Glomerular endothelial cell (primary cell): ENCODE measurements at places on chromosomes 12 and 14.

GRCh38 chr12:93497456-93497855 is 30.1 kb downstream of the MRPL42 start:
- DNase-seq, result no peak

- DNase-seq, result peak; percentile 5
Measured at GRCh38 chr12:13661005-13661887, 320.2 kb downstream of the GRIN2B start.

- DNase-seq, result no peak
Measured at GRCh38 chr12:9032202-9032964, 43.0 kb downstream of the KLRG1 start.

- no peak for DNase-seq
Measured at GRCh38 chr12:132417741-132418140, 72.2 kb upstream of the FBRSL1 start.

DNA sequence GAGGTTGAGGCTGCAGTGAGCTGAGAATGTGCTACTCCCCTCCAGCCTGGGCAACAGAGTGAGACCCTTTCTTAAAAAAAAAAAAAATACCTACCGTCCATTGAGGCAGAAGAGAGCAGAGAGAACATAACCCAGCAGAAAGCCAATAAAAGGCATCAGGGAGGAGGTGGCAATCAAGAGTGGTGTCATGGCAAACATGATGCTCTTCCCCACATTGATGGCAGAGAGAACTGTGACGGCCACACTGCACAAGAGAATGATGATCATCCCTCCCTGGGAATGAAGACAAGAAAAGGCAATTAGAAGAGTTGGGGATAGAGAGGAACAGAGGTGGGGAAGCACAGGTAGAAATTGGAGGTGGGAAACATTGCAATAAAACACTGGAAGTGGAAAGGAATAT is 12.1 kb downstream of the SRSF5 start:
- DNase-seq, result no peak

DNA sequence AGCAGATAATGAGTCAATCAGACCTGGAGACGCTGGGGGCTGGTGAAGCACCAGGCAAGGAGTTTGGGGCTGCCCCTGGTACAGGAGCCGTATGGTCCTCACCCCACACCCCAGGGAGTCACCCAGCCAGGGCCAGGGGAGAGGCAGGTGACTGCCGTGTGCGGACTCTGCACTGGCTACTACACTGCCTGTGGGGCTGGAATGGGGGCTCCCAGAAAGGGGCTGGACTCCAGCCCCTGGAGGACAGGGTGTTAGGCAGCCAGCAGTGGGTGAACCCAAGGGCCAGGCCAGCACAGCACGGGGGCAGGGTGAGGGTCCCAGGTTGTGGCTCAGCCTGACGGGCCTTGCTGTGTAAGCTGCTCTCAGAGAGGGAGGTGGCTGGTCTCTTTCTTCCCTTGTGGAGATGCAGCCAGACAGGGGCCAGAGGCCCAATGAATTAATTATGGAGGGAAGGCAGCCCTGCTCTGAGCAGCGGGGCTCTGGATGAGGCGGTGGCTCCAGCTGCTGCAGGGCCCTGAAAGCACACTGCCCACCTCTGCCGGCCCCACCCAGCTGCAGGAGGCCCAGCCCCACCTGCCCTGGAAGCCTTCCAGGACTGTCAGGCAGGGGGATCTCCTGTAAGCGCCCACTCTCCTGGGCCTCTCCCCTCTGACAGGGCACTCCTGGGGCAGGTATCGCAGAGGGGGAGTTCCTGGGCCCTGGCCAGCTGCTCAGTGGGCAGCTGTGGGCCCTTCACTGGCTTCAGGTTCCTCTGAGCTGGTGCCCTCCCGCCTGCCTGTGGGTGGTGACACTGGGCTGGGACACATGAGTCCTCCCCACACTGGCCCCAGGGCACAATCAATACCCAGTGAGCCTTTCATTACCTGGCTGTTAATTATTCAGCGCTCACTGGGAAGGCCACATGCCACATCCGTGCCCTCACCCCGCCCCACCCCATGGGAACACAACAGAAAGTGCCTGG is 142.5 kb upstream of the C14orf180 start:
- no peak for DNase-seq

GRCh38 chr14:99039331-99040041 is 232.5 kb downstream of the BCL11B start:
- DNase-seq, result no peak

DNA sequence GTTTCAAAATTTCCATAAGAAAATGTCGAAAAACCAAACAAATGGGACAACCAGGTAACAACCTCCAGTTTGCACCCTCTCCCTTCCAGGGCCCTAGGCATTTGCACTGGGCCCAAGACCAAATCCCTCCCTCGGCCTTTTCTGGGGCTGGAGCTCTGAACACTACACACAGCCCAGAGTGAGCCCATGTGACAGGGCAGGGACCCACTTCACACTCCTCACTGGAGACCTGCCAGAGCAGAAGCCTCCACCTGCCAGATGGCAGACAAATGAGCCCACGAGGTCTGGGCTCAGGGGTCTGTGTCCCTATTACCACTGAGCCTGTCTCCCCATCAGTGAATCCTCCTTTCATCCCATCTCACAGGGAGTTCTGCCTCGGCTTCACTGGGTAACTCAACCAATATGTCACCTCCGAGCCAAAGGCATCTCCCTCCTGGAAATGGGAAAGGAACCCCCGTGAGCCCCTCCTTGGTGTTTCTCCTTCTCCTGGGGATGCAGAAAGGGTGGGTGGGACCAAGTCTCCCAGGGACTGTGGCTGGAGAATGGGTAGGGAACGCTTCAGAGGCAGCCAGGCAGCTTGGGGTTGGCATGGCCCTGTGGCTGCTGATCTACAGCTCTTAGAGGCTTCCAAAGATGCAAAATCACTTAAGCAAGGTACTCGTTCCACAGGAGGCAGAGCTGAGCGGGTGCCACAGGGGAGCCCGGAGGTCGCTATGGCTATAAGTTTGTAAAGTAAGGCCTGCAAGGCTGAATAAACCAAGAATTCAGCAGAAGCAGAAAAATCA is 10.6 kb downstream of the VWF start:
- DNase-seq, result no peak

- no peak for DNase-seq
Measured at GRCh38 chr12:58029260-58029659, 87.9 kb downstream of the ATP23 start.

GRCh38 chr14:52547526-52547925 is 4.8 kb downstream of the TXNDC16 start:
- no peak for DNase-seq

GRCh38 chr12:111643427-111643826 is 42.3 kb downstream of the BRAP start:
- no peak for DNase-seq

GRCh38 chr12:120650233-120650690 is 9.8 kb downstream of the CABP1 start:
- no peak for DNase-seq

DNA sequence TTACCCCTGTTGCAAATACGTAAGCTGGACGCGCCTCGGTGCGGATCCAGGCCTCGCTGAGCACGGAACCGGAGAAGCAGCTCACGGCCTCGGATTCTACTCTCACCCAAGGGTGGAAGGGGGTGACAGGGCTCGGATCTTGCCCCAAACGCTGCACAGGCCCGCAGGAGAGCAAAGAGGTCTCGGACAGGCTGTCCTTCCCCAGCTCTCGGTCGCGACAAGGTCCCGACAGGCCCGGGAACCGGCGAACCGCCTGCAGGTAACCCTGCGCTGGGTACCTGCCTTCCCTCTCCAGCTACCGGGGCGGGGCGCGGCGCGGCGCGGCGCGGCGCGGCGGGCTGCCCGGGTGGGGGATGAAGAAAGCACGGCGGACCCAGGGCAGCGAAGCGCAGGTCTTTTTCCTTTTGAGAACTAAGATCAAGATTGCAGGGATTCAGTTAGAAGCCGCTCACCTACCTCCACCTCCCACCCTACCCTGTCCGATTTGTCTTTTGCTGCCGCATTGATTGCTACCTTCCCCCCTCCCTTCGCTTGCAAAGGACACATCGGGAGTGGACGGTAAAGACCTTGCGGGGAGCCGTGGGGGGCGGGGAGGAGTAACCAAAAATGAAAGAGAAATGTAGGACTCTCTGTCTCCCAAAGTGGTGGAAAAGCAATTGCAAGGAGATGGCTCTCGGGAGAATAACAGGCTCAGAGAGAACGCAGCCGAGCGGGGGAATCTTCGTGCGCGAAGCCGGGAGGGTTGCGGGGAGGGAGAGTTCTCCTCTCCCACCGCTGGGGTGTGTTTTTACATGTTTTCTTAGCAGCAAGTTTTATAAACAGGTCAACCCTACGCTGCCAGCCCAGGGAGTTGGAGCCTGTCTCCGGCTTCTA is 8.4 kb upstream of the TBX3 start:
- DNase-seq, result no peak

- DNase-seq, result no peak
Measured at GRCh38 chr12:55842681-55843429, at the start of gene MMP19. MMP19 (minus strand) TSS chr12:55842936; CDS start chr12:55842830, 106 bp downstream.

DNA sequence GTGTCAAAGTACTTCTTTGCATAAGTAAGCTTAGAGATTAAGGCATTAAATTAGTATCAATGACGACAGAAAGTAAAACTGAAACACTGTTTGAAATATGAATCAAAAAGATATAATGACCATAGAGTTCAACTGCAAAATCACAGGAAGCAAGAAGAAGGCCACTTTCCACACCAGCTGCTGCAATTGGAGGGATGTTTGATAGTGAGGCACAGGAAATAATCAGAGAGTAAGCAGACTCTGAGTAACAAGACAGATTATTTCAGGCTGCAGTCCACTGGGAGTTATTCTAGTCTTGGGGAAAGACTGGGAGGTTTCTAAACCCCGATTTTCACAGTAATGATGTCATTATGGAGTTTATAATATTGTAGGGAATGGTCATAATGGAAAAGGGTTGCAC is 12.9 kb downstream of the MDGA2 start:
- DNase-seq, result no peak

DNA sequence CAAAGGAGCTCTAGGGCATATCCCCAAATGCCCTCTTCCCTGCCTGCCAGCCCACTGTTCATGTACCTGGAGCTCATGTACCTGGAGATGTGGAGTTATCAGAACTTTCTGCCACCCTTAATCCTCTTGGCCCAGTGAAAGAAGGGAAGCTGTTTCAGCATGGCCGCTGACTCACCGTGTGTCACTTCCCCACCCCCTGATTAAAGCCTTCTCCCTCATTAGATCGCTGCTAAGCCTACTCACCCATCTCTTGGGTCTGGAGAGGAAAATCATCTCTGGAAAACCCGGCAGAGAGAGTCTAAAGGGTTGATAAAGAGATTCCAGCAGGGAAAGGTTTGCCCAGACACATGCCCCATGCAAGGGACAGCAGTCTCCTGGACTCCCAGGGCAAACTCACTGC is 4.5 kb upstream of the LTBP2 start:
- no peak for DNase-seq

DNA sequence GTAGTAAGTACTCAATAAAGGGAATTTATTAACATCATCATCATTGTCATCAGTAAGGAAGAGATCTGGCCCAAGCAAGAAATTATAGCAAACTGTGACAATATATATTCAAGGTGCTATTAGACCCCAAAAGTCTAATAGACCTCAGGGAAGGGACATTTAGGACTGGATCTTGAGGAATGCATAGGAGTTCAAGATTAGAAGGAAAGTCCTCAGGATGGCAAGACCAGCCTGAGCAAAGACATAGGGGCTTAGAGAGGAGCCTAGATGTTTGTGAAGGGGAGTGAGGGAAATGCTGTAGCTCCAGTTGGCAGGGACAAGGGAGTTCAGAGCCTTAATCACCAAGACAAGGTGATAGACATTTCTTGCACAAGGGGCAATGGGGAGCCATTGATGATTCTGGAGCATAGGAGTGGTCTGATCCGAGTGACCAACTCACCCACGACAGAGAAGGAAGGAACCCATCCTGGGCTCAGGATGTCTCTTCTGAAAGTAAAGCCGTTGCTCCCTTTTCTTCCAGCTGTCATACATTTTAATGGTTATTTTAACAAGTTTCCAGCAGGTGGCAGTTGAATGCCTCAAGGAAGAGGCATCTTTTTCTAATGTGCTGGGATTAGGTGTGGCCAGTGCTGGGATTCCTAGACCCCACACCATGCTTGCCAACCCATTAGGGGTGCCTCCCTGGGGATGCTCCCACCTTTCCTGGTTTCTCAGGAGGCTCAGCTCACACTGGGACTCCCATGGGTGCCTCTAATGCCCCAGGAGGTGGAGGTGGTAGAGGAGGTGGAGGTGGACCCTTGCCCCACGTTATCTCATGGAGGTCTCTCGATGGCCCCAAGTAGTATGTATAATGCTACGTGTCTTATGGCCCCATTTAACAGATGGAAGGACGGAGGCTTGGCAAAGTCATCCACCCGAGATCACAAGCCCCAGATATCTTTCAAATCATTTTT is 37.8 kb downstream of the PHETA1 start:
- peak; percentile 22 for DNase-seq

DNA sequence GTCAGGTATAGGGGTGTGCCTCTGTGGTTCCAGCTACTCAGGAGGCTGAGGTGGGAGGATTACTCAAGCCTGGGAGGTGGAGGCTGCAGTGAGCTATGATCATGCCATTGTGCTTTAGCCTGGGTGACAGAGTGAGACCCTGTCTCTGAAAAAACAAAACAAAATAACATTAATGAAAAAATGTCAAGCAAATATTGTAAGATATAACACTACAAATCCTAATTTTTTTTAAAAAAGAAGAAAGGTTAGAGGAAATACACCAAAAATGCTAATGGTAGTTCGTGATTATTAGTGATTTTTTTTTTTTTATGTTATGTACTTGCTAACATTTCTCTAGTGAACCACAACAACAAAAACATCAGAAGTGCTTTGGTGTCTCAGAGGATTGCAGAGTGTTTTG is 47.7 kb downstream of the TSPAN9 start:
- no peak for DNase-seq

- peak; percentile 82 for DNase-seq
Measured at GRCh38 chr12:27652174-27652763, 44.0 kb upstream of the REP15 start.

DNA sequence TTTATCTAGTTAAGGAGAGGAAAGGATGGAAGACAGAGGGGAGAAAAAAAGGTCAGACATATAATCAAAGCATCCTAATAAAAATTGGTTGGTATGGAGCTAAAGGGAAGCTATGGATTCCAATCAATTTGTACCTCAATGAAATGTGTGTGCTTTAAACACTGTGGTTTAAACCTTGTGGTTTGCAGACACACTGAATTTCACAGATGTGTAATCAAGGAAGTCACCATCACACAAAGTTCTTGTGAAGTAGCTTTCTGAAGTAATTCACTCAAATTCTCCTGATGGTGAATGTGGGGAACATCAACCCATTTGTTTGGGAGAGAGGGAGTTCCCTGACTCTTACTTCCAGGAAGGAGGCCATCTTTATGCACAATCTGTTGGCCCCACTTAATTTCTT is 243.3 kb upstream of the KRR1 start:
- no peak for DNase-seq

GRCh38 chr12:15886372-15887042 is 4.3 kb downstream of the STRAP start:
- no peak for DNase-seq

DNA sequence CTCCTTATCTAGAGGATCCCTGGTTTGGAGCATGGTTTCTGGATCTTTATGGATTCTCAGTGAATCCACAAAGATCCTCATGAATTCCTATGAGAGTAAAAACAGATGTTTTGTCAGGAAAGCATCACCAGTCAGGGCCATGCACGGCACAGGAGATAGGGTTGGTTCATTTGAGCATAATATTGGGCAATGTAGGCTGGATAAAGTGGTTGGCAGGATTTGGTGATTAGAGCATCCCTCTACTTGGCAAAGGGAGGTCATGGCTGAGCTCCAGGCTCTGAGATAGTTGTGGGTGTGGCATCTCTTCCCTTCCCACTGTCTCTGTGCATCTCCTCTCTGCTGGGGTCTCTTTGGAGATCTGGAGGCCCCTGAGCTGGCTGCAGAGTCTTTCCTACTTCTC is 149.8 kb downstream of the DACT1 start:
- no peak for DNase-seq

GRCh38 chr14:60657456-60658210 is 8.4 kb upstream of the SIX1 start:
- no peak for DNase-seq
